Cardiac fibroblast (primary cell): ENCODE measurements at places on chromosomes 3 and 15.
A peak's percentile ranks its signal among the peaks of the same experiment; 100 is the strongest.

DNA sequence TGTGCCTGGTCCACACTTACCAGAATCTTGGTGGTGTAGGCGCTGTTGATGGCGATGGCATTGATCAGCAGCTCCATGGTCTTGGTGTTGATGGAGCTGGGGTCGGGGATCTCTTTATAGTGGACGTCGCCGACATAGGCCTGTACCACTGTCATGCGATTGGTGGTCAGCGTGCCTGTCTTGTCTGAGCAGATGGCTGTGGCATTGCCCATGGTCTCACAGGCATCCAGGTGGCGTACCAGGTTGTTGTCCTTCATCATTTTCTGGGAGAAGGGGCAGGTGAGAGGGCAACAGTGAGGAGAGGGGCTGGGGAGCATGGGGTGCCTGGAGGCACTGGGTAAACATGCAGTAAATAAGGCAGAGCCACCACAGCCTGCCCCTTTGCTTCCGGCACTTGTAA lies 50.9 kb upstream of the SEC13 start:
- no peak for DNase-seq

GRCh38 chr3:141266797-141267555 lies 35.4 kb downstream of the PXYLP1 start:
- no peak for DNase-seq

DNA sequence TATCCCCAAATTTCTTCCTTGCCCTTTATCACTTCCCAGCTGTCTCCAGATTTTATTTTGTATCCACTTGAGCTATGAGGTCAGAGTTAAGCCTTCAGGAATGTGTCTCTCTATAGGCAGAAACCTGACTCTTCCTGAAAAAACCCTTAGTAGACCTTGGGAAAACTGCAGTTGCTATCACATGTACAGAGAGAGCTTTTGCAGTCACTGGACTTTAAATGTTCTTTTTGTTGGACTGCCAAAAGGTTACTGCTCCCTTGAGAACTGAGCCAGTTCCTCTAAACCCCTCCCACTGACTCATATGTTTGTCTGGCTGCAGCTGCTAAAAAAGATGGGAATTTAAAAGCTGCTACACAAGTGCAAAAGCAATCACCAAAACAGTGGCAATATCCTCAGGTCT lies 169.1 kb upstream of the CCDC54 start:
- DNase-seq = peak; percentile 99

DNA sequence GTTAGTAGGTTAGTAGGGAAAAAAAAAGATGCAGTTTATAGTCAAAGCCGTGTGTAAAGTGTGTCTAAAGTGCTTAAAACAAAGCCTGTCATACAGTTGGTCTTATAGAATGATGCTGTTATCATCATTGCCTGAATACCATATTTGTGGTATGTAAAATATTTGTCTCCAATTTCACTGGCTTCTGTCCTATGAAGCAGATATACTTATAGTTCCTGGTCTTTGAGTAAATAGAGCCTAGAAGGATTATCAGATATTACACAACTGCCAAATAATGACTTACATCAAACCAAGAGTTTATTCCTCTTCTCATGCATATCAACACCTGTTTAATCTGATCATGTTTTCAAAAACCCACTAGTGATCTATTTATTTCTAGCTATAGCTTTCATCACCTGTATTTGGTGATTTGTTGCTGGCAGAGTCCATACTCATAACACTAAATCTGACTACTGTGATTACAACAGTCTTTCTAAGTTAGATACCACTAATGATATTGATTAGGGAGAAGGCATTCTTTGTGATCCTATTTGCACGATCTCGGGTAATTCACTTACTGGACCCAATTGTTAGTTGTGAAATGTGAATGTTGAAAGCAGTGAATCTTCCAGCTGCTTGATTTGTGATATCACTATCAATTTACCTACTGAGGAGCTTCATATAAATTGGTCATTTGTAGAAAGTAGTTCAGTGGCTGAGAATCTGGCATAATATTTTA lies 413.7 kb downstream of the LPP start:
- DNase-seq = peak; percentile 22

- no peak for DNase-seq
Measured at GRCh38 chr3:18787441-18787840, 360.9 kb upstream of the KCNH8 start.

GRCh38 chr15:90512981-90513380 lies 16.7 kb upstream of the CRTC3 start:
- DNase-seq = no peak

- DNase-seq = no peak
Measured at GRCh38 chr15:69272891-69273290, 25.8 kb upstream of the PAQR5 start.

- no peak for DNase-seq
Measured at GRCh38 chr3:197435426-197435825, 120.3 kb downstream of the BDH1 start.

DNA sequence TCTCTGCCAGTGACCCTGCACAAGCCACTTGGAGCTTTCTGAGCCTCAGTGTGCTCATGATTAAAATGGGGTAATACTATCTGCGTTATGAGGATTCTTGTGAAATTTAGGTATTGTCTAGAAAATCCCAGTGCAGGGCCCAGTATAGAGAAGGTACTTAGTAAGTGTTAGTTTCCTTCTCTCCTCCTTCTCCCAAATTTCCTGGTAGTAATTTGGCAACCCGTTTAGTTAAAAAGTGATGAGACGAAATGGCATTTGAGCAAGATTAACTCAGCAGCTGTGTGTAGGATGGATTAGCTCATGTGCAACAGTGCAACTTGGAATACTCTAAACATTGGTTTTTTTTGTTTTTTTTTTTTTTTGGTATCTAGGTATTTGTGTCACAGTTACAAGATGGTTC lies 84.6 kb downstream of the SLCO3A1 start:
- DNase-seq = no peak

GRCh38 chr15:57592426-57592825 lies 722 bp downstream of the MYZAP start:
- DNase-seq = no peak

DNA sequence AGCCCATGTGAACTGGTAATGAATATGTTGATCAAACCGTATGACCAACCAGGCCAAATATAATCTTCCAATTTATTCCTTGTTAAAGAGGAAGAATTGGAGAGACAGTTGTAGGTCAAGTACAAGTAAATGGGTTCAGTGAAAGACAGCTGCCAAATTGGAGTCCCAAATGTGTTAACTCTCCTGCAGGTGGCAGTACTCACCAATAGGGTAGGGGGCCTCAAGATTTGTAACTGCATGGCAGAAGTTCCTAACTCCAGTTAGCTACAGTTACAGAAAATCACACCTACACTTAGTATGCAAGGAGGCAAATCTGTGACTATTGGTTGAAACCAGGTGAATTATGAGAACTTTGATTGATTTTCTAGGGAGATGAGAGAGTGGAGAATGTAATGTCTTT lies 278.0 kb downstream of the ZBBX start:
- DNase-seq = no peak
